Epithelial cell of esophagus (primary cell): ENCODE measurements at places on chromosomes 5 and 9.

GRCh38 chr5:158569534-158569933, 530.2 kb downstream of the EBF1 start:
- no peak for DNase-seq

DNA sequence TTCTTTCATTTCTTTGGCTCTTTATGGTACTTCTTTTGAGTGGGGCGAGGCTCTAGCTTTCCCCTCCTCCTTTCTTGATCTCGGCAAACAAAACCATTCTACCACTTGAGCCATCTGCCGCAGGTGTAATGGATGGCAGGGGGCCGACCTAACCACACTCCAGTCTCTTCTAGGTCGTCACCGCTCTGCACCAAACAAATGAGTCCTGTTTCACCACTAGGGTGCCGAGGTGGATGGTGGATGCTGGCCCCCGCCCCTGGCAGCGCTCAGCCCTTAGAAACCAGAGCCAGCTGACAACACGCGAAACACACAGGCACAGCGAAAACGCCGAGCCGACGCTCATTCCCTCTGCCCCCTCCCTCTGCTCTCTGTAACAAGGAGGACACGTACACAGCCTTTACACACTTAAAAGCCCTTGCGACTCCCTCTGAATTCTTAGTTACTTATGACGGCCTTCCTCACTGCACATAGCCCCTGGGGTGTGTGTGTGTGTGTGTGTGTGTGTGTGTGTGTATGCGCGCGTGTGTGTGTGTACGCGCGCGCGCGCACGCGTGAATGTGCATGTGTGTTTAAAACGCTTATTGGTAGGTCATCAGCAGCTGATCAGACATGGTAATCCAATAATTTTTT, 199.4 kb downstream of the MEF2C start:
- DNase-seq = no peak

DNA sequence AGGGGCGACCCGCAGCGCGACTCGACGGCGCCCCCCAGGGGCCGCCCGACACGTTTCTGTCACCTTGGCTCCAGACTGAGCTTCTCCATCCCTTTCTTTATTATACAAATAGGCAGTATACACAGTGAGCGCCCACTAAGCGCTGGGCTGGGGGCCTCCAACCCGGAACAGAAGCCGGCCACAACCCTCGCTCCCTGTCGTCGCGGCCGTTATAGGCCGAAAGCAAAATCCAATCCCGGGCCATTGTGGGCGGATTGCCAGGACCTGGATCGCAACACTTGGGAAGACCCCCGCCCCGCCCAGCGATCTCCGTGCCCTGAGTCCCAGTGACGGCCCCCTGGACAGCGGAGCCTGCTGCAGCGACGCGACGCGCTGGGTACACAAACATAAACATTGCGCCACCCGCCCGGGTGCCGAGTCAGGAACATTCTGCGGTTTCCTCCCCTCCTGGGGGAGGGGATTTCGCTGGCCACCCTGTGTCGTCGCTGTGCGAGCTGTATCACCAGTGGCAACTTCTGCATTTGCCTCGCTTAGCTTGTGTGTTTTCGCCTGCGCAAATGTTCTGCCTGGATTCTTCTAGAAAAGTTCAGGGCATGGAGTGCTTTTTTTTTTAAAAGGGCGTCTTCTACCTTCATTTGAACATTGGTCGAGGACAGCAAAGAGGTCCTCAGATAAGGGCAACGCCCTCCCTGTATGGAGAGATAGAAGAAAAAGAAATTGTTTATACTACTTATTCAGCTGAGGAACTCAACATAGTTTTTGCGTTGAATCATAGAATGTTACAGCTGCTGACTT, 1.3 kb upstream of the DUSP1 start:
- DNase-seq = peak; percentile 94

GRCh38 chr9:75712700-75713099, 177.8 kb upstream of the PCSK5 start:
- DNase-seq = peak; percentile 42

DNA sequence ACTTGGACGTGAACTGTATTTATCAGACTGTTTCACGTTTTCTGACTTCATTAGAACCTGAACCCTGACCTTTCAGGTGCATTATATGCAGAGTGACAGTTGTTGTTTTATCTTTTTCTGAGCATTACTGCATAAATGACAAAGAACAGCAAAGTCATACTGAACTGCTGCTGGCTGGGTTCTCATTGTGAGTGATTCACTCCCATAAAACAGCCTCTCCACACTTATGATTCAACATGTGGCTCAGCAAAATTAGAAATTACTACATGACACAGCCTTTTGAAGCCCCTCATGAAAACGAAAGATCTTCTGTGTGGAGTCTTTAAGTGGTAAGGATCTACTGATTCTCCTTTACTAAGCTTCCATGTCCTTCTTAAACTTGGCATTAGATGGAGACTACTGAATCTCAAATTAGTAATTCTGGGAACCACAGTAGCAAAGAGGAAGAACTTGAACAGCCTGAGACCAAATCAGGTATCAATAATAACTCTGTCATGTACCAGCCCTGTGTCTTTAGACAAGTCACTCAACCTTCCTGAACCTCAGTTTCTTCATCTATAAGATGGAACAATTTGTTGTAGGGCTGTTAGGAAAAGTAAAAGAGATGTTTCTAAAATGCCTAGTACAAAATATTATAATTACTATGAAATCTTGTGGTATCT, 172.3 kb upstream of the GNA14 start:
- DNase-seq = peak; percentile 62

GRCh38 chr5:1111241-1111726, 579 bp downstream of the SLC12A7 start:
- no peak for DNase-seq

GRCh38 chr9:69455311-69455710, 130.3 kb downstream of the ENTREP1 start:
- DNase-seq = no peak

- DNase-seq = no peak
Observed at GRCh38 chr9:82457891-82458290, 469.3 kb downstream of the SPATA31D1 start.

DNA sequence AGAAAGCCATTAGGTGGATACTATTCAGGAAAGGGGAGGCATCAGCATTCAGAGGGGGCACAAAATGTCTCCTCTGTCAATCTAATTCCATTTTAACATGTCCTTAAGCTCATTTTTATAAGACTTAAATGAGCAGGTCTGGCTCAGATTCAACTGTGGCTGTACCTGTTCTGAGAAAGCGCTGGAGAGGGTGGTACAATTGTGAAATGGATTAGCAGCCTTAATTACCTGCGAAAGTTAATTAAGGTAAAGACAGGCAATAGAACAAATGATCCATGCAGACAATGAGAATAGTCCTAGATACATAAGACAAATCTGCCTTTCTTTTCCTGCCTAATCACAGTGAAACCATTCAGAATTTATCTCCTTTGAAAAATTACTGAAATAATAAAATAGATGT, 96.2 kb downstream of the TAF11L14 start:
- DNase-seq = no peak

- DNase-seq = peak; percentile 65
Observed at GRCh38 chr5:157710882-157711281, 20.3 kb upstream of the THG1L start.

- DNase-seq = peak; percentile 22
Observed at GRCh38 chr5:145920542-145921210, 15.7 kb upstream of the SH3RF2 start.

- no peak for DNase-seq
Observed at GRCh38 chr9:1117439-1117838, 67.3 kb downstream of the DMRT2 start.

DNA sequence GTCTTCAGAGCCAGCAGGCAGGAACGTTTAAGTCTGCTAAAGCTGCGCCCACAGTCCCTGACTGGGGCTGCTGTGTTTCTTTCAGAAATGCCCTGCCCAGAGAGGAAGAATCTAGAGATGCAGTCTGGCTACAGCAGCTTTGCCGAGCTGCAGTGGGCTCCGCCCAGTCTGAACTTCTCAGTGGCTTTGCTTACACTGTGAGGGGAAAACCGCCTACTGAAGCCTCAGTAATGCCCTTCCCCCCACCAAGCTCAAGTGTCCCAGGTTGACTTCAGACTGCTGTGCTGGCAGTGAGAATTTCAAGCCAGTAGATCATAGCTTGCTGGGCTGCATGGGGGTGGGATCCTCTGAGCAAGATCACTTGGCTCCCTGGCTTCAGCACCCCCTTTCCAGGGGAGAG, 78.4 kb downstream of the SREK1 start:
- DNase-seq = no peak

GRCh38 chr9:136433043-136433715, 6.5 kb downstream of the INPP5E start:
- DNase-seq = no peak

DNA sequence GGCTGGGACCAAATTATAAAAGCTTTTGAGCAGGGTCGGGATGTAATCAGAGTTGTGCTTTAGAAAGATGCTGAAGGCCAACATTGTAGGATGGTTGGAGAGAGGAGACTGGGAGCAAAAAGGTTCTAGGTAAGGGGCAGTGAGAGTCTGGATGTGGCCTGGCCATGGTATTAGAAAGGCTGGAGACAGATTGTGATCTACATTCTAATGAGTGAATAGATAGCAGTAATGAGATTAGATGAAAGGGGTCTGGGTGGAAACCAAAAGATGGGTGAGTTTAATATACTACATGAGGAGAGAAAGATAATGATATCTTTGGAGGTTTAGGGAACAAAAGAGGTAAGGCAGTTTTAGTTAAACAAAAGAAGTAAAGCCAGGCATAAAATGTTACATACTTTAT, 88.8 kb upstream of the SH3GL2 start:
- no peak for DNase-seq

- DNase-seq = no peak
Observed at GRCh38 chr9:68437785-68438184, 81.4 kb downstream of the PGM5 start.

- DNase-seq = no peak
Observed at GRCh38 chr5:78761840-78762239, 113.3 kb upstream of the LHFPL2 start.

DNA sequence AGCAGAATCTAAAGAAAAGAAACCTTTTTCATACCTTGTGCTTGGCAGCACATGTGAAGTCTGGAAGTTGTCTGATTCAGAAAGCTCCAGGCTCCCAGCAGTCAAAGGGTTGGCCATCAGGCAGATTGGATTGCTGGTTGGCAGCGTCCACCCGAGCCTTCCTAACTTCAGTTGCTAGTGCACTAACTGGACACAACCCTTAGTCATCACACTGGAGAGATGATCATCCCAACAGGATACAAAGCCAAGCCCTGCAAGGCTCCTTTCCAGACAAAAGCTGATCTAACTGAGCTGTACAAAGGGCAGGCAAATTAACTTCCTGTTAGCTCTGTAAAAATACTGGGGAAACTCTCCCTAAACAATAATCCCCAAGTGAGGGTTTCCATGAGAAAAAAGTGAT, 185.6 kb downstream of the SNX18 start:
- peak; percentile 58 for DNase-seq

GRCh38 chr5:50875002-50875344, 208.5 kb downstream of the PARP8 start:
- DNase-seq = no peak

GRCh38 chr9:134681061-134681661, 39.6 kb downstream of the COL5A1 start:
- no peak for DNase-seq

GRCh38 chr5:34496260-34496691, 159.9 kb upstream of the RAI14 start:
- no peak for DNase-seq

DNA sequence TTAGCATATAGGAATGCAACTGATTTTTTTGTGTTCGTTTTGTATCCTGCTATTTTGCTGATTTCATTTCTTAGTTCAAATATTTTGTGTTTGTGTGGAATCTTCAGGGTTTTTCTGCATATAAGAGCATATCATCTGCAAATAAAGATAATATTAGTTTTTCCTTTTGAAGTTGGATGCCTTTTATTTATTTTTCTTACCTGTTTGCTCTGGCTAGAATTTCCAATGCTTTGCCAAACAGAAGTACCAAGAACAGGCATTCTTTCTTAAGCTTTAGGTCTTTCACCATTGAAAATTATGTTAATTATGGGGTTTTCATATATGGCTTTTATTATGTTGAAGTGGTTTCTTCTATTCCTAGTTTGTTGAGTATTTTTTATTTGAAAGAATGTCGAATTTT, 505.1 kb upstream of the DMAC1 start:
- DNase-seq = no peak

DNA sequence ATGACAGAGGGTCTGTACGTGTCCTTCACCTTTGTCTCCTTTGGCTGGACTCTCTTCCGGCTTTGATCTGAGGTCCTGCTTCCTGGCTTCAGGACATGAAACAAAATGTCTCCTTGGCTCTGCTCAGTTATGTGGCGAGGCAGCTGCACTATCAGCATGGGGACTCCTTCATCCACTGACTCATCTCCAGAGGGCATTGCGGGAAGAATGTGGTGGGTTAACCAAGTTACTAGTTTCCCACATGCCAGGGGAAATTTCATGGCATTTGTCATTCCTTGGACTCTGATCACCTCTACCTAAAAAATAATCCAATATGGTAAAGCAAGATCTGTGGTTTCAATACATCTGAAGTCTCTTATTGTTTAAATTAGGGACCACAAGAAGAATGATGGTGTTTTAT, 259.7 kb downstream of the MED10 start:
- DNase-seq = no peak

DNA sequence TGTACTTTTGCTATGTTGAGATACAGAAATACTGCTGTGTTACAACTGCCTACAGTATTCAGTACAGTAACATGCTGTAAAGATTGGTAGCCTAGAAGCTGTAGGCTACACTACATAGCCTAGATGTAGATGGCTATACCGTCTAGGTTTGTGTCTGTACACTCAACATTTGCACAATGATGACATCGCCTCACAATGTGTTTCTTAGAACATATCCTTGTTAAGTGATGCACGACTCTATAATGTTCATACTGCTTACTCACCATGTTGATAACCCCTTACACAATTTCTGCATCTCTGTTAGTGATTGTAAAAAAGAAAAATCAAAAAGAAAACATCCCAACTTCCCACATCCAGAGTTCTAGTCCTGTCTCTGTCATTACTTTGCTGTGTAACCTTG, 450.0 kb downstream of the CCDC171 start:
- DNase-seq = peak; percentile 82

- DNase-seq = peak; percentile 69
Observed at GRCh38 chr9:116990592-116990991, 303.5 kb downstream of the TRIM32 start.

- peak; percentile 47 for DNase-seq
Observed at GRCh38 chr5:132260714-132261551, 3.4 kb downstream of the PDLIM4 start.

GRCh38 chr9:96450613-96451528, 902 bp downstream of the HABP4 start:
- DNase-seq = peak; percentile 34
